ENCODE measurements at places on chromosomes 11 and 22.

DNA sequence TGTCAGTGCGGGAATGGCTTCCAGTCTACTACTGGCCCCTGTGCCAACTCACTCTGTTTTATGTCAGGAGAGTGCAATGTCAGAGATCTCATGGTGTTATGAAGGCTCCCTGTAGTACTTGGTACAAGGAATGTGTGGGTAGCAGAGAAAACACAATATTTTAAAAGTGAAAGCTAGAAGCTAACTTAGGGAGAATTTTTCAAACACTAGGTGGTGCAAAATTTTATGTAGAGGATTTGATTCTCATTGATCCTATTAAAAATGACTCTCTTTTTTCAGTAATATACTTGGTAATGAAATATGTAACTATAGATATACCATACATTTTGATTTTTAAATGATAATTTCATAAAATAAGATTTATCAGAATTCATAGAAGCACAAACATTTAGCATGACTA is 134.7 kb downstream of the JRKL start:
- no peak for DNase-seq

DNA sequence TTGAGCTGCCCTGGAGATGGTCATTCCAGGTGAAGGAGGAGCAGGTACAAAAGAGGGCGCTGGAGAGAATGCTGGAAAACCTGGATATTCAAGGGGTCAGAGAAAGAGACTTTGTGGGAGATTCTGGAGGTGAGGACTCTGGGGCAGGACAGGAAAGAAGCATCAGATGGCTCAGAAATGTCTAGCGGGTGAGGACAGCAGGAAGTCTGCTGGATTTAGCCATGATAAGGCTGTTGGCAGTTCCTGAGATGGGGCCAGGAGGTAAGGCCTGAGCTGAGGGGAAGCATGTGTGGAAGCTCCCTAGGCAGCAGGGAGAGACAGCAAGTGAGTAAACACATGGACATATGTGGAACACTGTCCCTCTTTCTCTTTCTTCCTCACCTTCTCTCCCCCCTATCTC is 1.5 kb downstream of the UPB1 start:
- DNase-seq, result no peak

DNA sequence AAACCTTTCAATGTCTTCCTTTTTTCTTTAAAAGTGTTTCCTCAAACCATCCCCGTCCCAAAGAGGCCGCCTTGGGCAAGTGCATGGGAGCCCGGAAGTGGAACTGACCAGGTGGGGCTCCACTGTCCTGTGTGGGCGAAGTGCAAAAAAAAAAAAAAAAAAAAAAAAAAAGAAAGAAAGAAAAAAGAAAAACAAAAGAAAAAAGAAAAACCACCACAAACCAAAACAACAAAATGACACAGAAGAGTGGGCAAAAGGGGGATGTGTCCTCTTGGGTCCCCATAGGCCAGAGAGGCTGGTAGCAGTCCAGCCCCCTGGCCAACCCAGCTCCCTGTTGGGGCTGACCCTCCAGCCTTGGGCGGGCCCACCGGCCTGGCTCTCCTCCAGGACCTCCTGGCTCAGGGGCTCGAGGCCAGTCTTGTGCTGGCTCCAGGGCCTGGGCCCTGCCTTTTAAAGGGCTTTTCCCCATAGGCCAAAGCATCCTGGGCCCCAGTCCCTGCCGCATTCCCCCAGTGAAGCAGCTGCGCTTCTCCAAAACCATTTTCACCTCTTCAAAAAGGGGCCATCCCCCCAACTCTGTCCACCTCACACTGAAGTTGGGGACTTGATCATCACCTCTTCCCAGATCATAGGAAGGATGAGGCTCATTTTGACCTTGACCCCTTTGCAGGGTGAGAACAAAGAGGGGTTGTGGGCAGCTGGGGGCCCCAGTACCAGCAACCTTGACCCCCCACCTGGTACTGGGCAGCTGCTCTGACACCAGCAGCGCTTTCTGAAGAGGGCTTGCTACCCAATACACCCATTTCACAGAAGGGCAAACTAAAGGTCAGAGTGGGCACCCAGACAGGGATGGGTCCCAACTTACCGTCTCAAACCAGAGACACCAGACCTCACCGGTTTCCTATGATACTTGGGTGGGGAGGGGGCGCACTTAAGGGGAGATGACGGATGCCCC is 9.4 kb downstream of the CBX6 start:
- no peak for DNase-seq

GRCh38 chr11:20197881-20198280 is 37.6 kb upstream of the DBX1 start:
- DNase-seq, result no peak

DNA sequence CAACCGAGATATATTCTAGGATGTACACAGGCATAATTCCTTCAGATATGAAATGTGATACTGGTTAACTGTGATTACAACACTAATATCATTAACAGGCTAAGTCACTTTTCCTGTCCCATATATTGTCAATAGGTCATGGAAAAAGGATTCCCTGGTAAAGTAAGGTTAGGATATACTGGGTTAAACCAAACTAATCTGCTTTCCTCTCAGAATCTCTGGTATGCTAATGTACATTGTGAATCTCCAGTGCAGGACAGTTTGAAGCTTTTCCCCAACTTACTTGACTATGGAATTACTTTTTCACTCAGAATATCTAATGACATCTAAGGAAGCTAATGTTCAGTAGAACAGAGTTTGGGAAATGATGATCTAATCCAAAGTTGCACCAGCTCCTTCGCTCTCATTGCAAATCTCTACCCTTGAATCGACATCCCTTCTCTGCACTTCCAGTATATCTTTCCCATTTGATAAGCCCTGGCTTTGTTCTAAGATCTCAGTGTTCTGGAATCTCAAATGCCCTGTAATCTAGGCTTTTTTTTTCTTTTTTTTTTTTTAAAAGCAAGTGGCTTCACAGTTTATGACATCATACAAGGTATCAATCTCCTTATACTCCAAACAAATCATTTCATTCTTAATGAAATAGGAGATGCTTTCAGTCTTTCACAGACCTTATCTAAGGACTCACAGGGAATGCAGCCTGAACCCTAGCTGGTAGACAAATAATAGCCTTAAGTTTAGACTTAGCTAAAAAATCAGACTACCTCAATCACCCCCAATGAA is 43.8 kb downstream of the COPB1 start:
- no peak for DNase-seq

- DNase-seq, result no peak
Observed at GRCh38 chr11:36191941-36192340, 97.3 kb downstream of the COMMD9 start.

DNA sequence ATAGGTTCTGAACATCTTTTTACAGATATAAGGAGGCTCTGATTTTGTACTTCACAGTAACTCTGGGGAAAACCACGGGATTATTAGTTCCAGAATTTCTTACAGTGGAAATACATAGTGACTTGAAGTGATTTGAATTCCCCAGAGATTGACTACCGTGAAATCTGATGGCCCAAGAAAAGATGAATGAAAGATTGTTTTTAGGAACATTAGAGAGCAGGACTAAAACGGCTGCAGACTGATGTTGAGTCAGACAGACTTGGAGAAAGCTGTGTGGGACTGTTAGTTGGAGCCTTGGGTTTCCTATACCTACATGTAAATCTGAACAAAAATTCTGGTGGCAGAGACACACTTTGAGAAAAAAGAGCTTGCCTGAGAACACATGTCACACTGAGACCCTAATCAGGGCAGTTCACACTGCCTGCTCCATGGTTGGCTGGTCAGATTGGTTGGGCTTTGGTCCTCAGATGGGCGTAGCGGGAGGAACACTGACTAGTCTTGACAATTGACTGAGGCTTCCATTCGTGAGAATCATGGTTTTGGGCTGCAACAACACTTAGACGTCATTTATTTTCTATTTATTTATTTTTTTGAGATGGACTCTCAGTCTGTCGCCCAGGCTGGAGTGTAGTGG is 6.8 kb downstream of the PPP6R3 start:
- no peak for DNase-seq

- DNase-seq, result no peak
Observed at GRCh38 chr22:33160525-33160924, 102.3 kb upstream of the SYN3 start.

DNA sequence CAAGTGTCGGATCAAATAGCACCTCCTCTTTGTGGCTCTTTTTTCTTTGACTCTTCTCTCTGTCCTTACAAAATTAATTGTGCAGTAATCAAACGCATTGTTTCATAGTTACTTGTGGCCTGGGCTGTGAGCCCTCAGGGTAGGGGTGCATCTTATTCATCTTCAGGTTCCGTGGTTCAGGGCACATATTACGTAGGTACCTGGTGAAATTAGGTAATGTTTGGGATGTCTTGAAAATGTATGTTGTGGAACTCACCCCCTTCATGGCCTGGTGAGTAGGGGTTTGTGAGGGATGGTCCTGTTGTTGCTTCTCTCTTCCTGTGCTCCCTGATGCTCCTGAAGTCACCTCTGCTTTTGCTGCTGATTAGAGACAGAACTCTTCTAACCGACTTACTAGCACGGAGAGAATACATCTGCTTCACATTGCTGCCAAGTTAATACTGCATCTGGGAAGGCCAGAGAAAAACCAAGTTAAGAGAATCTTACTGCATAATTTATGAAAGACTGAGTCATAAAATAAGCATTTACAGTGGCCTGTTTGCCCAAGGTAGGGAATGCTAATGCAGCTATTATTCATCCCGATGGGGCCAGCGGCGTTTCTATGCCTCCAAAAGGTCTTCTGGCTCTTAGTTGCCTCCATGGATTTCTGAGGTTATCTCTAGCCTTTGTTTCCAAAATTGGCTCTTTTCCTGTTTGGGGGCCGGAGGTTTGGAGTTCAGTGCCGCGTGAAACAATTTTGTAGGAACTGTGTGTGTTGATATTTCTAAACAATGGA is 66.9 kb downstream of the TBC1D22A start:
- DNase-seq, result no peak

GRCh38 chr11:45890886-45891550 is 5.6 kb downstream of the MAPK8IP1 start:
- no peak for DNase-seq

All from GM18507 (cell line).